ENCODE measurements at places on chromosomes 7 and 10.

DNA sequence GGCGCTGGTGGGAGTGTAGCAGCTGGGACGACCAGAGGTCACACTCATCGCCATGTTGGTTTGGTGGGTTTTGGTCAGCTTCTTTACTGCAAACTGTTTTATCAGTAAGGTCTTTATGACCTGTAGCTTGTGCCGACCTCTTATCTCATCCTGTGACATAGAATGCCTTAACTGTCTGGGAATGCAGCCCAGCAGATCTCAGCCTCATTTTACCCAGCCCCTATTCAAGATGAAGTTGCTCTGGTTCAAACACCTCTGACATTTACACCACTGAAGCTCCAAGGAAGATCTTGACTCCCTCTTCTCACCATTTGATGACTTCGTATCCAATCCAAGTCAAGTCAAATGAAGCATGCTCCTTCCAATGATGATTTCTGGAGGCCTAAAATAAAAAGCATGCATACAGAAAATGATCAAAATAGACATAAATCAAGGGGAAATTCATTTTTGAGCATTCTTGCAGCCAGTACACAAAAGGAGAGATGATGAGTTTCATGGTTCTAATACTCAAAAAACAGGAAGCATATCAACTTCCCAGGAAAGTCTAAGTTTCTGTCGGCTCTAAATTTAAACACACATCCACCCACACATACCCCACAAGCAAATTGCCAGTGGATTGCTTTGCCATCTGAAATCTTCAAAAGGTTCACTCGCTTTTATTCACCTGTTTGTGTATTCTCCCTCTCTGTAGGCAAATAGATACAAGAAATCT, 2.4 kb upstream of the PSMG3 start:
- no peak for DNase-seq

- no peak for DNase-seq
These were observed 118.2 kb downstream of the VIPR2 start for GRCh38 chr7:159026271-159027055.

DNA sequence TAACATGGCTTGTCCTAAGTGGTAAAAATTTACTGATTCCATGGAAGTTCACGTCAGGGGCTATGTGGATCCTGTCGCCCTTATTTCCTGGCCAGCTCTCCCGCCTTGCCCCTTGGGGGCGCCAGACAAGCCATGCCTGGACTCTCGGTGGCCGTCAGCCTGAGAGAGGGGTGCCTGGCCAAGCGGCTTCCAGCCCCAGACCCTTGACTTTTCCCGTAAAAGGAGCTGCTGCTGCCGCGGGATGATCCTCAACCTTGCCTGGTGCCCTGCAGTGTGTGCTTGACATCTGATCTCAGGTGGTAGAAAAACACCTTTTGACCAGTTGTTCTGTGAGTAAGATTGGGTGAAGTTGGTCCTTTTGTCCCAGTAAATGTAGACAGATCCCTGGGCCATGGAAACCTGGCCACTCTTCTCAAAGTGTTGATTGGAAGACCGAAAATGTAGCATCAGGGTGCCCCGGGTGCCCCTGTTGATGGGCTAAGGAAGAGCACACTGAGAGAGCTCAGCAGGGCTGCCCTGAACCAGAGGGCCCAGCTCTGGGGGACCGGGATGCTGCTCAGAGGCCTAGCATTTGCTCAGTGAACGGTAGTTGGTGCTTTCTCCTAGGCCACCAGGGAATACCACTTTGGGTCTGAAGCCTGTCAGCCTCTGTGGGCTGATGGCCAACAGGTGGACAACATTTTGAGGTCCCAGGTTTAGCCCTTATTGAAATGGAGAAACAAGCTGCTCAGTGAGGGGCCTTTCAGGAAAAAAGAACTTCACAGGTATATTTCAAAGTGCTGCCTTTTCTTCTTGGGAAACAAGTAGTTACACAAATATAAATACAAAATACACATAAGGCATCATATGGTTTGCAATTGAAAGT, 162.5 kb downstream of the LRMDA start:
- no peak for DNase-seq

GRCh38 chr7:148930335-148930734, 46.2 kb upstream of the EZH2 start:
- no peak for DNase-seq

DNA sequence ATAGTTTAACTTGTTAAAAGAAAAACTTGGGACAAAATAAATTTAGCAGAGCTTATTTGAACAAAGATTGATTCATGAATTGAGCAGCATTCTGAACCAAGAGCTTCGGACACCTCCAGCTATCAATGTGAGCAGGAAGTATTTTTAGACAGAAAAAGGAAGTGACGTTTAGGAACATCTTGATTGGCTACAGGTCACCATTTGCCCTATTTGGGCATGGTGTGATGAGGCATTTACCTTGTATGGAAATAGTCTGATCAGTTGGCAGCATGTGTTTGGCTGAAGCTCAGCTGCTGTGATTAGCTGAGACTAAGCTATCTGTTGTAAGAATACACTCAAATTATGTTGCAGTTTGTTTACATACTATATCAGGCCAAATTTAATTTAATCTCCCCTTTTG, 185.1 kb downstream of the ATRNL1 start:
- DNase-seq: no peak

- no peak for DNase-seq
These were observed 221.5 kb downstream of the BUB3 start for GRCh38 chr10:123375738-123376137.

DNA sequence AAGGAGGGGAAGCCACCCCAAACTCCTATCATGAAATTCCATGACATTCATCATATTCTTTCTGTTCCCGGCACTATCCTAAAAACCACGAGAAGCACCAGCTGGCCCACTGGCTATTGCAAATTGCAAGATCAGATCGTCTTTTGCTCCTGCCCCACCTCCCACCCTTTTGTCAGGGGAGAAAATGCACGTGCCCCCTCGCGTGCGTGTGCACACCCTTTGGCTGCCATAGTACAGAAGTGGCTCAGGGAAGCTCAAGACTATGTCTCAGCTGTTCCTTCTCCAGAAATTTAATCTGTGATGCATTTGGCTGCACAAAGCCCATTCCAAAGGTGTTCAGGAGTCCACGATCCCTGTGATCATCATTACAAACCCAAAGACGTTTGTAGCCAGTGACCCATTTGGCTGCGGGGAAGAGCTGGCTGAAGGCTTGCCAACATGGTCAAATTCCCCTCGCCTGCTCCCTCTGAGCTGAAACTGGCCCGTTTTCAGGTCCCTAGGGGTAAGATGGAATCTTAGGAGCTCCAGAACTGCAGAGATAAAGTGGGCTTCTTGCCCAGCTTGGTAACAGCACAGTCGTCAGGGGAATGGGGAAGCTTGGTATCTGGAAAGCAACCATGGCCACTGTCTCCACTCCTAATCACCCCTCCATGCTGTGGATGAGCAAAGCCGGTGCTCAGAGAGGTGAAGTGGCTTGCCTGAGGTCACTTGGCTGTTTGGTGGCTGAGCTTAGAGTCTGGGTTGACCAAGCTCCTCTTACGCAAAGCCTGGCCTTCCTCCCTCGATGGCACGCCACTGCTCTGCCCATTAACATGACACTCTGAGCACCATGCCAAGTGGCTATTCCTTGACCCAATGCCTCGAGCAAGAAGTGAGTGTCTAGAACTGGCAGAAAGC, 155.4 kb downstream of the NEURL1 start:
- no peak for DNase-seq

DNA sequence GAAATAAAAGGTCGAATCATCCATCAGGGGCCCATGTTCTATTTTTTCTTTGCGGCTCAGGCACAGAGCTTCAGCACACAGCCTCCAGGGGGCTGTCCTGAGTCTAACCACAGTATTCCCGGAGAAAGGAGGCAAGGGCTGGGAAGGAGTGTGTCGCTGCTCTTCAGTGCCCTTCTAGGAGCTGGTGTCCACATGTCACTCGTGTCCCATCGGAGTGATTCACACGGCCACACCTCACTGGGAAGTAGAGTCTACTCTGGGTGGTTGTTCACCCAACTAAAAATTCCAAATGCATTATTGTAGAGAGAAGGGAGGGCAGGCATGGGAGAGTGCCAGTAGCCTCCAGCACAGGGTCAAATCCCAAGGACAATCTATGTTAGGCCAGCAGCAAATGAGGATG, 114.8 kb upstream of the LANCL2 start:
- no peak for DNase-seq

- peak; percentile 17 for DNase-seq
These were observed 718 bp upstream of the CTBP2 start for GRCh38 chr10:125160856-125161706.

DNA sequence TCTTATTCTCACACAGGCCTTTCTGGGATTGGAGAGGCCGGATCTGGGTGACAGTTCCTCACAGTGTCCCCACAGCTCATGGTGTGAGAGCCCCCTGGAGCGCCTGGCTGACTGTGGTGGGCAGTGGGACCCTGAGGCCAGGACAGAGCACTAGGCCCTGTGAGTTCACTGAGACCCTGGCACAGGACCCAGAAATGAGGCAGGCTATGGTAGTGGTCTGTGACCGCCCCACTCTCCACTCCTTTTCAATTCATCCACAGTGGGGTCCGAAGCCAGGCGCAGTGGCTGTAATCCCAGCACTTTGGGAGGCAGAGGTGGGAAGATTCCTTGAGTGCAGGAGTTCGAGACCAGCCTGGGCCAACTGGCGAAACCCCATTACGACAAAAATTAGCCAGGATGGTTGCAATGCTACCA, 95.9 kb upstream of the TNRC18 start:
- no peak for DNase-seq

- DNase-seq: no peak
These were observed 417.8 kb downstream of the PARD3 start for GRCh38 chr10:34397324-34397723.
